ENCODE measurements at places on chromosomes 1 and 21.

DNA sequence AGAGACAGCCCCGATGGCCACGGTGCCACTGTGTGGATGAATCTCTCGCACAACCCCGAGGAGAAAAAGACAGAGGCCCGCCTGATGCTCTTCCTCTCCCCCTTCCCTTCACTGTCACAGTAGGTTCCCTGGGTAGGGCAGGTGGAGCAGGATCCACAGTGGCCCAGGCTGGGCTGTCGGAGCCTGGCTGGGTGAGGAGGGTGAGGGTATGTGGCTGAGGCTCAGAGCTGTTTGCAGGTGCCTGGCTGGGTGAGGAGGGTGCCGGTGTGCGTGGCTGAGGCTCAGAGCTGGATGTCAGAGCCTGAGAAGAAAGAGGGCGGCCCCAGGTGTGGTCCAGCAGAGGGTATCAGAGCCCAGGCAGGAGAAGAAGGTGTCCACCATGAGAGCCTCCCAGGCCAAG is 2.7 kb downstream of the CFAP74 start:
- DNase-seq, result no peak

DNA sequence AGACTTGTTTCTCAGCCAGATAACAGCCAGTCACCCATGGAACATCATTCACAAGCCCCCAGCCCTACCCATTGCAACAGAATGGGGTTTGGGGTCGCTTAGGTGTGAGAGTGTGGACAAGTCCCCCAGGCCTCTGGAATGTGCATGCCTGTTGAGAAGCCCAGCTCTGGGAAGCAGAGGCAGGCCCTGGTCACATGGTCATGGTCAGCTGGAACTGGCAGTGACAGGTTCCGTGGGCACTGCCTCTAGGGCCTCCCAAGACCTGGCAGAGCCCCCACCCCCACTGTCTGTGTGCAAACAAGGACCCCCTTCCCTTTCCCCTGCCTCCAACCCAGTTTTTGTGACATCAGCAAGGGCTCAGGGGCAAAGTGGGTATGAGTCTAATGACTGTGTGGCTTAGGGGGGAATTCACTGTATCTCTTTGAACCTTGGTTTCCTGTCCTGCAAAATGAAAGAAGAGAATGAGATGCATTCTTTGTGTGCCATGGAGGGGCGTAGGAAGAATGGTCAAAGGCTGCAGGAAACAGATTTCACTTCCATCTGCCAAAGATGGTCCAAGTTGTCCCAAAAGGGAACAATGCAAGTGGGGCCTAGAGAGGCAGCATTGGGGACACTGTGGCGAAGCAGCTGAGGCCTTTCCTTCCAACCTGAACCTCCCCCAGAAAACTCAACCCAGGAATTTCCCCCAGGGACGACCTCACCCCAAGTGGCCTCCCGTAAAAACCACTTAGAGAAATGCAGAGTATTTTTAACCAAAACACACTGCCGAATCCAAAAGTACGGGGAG is 34.7 kb upstream of the SELENON start:
- DNase-seq, result no peak

GRCh38 chr1:32871364-32872191 is 866 bp upstream of the FNDC5 start:
- peak; percentile 63 for DNase-seq

- DNase-seq, result no peak
These were observed 12.5 kb downstream of the RIMS3 start for GRCh38 chr1:40652979-40653378.

- no peak for DNase-seq
These were observed 253.8 kb downstream of the KAZN start for GRCh38 chr1:14852291-14852690.

GRCh38 chr21:20040768-20041167 is 957.4 kb upstream of the NCAM2 start:
- DNase-seq, result no peak

- DNase-seq, result no peak
These were observed 28.3 kb downstream of the OPTC start for GRCh38 chr1:203522237-203522636.

DNA sequence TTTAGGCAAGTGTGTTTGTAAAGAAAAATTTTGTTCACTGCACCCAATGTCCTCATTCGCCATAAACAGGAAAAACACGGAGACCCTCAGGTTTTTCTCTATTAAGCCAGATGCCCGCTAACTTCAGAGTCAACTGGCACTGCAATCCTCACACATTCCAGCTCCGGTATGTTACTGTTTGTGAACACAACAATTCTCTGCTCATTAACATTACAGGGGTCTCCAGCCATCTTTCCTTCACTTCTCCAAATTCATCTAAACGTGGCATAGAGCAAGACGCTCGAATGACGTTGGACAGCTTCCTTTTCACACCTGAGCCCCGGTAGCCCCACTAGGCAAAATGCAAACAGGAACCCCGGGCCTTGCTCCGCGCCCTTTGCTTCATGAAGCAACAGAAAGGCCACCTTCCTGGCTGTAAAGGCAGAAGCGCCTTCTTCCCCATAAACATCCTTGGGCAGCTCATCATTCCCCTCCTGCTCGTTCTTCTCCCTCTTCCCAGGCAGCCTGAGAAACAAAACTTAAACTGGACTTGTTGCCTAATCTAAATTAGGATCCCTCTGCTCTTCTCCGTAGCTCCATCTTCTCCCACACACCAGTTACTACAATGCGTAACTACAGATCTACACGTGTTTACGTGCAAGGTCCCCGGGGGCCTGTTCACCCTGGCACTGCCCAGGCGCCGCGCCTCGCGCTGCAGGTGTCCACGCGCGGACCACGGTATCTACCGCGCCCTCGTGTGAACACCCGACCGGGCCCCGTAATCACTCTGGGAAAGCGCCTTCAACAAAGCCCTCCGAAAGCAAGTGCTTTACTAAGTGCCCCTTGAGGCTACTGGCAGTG is 1.2 kb downstream of the LBR start:
- peak; percentile 73 for DNase-seq

All from activated CD8-positive, alpha-beta memory T cell treated with anti-CD3 and anti-CD28 coated beads for 24 hours (primary cell).